Epithelial cell of esophagus (primary cell): ENCODE measurements at places on chromosomes 5 and 9.

DNA sequence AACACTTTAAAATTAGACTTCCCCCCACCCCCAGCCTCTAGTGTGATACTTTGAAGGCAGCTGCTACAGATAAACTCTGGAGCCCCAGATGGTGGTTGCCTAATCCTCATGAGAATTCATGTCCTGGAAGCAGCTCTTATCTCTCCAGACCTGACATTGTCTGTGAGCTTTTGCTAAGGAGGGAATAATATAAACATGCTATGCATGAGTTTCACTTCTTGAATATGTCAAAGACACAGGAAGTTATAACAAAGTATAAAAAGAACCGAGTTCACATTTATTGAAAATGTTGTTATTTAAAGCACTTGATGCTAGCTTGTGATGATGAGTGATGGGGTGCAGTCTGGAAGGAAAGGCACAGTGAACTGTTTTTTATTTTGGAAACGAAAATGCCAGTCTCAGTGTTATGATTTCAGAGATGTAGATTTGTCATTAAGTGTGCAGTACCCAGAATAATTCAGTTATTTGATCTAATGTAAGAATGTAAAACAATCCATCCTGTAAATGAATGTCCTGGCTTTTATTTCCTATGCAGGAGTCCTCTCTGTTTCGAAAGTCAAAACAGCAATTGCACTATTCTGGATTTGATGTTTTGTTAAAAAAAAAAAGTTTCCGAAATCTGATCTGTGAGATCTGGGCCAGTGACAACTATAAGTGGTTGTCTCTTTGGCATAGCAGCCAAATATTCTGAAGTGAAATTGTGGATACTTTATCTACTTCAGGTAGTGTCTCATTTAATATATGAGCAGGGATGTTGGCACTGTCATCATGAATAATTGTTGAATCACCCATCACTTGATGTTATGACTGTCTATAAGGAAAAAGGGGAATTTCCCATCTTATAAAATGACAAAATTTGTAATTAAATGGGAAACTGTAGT, 77.0 kb downstream of the ZCCHC7 start:
- peak; percentile 76 for DNase-seq

- DNase-seq: peak; percentile 99
Measured at GRCh38 chr5:82405618-82406204, 127.6 kb upstream of the RPS23 start.

GRCh38 chr9:69155341-69156030, 18.6 kb upstream of the TJP2 start:
- peak; percentile 83 for DNase-seq

DNA sequence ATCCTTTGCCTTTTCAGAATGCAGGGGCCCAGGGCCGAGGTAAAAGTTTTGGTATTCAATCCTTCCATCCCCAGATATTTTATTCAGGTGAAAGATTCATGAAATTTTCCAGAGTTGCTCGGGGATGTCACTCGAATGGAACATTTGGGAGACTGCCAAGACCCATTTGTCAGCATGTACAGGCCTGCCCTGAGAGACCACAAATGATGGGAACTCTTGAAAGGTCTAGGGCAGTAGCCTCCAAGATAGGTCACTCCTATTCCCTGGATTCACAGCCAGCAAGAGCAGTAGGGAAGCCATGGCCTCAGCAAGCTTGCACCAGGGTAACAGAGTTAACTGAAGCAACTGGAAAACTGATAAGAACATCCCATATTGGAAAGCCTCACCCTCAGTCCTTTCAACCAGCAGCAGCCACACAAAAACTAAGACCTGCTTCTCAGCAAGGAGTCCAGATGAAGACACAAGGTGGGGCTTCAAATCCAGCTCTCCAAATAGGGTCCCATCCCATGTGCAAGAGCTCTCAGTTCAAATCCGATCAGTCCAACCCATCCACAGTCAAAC, 12.5 kb downstream of the CARD6 start:
- DNase-seq: peak; percentile 39

- no peak for DNase-seq
Measured at GRCh38 chr5:146644831-146645230, 128.8 kb upstream of the GPR151 start.

GRCh38 chr5:82564963-82565362, 286.8 kb upstream of the RPS23 start:
- DNase-seq: peak; percentile 24

- no peak for DNase-seq
Measured at GRCh38 chr9:5764130-5764868, 68.6 kb downstream of the ERMP1 start.

DNA sequence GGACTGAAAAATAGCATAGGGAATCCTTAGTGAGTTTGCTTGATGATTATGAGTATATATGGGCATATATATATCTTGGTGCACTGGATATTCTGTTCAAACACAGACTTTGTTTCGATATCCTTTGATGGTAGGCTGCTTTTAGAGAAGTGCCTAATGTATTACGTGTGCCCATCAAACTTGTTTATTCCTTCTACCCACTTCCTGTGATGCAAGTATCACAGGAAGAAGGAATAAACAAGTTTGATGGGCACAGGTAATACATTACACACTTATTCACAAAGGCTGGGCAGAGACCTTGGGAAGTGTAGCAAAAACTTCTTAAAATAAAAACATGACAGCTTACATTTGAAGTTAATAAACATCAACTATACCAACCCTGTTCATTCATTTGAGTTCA, 364.2 kb downstream of the CHSY3 start:
- peak; percentile 46 for DNase-seq

GRCh38 chr5:103923616-103924168, 361.1 kb upstream of the NUDT12 start:
- no peak for DNase-seq

- no peak for DNase-seq
Measured at GRCh38 chr5:34998058-34998789, 49.5 kb downstream of the AGXT2 start.

GRCh38 chr9:133761641-133762248, 23.6 kb upstream of the SARDH start:
- DNase-seq: no peak

DNA sequence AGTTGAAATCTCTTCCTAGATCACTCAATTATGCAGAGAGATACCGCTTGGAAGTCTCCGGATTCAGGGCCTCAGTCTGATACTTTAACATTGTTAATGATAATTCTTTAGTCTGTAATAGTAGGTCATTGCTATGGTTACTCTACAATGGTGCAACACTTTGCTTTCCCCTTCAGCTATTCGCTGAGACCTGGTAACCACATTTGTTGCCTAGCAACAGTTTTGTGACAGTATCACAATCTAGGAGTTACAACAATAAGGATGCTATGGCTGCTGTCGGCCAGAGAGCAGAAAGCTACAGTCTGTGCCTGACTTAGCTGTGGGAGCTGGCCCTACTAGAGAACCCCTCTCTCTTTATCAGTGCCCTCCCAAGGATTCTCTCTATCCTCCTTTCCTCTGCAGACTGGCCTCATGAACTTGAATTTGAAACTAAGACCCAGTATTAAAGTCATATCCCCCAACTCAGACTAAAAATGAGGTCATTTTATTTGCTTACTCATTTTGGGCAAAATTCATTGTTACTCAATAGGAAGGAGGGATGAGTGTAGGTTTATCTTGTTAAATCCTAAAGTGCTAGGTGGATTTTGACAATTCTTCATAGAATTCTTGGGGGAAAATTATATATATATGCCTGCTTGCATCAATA, 39.3 kb downstream of the NR2F1 start:
- DNase-seq: peak; percentile 19

DNA sequence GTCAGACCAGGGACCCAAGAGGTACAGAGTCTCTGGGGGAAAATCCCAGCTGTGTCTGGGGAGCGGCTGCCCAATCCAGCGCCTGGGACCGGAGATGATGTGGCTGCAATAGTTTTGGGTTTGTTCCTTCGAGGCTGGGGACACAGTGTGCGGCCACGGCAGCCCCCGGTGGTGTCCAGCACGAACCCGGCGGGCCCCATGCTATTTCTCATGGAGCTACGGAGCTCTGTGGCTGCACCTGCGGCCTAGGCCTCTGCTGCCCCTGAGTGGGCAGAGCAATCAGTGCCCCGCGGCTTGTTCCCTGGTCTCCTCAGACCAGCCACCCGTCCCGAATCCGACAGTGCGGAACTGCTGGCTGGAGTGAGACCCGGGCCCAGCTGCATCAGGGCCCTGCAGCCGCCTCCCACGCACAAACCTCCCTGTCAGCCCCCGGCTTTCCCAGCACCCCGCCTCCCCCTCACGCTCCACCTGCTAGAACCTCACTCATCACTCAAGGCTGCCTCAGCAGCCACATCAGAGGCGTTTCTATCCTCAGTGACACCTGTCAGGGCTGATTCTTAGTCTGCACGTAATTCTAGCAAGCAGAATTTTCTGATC, 29.0 kb downstream of the SARDH start:
- no peak for DNase-seq

DNA sequence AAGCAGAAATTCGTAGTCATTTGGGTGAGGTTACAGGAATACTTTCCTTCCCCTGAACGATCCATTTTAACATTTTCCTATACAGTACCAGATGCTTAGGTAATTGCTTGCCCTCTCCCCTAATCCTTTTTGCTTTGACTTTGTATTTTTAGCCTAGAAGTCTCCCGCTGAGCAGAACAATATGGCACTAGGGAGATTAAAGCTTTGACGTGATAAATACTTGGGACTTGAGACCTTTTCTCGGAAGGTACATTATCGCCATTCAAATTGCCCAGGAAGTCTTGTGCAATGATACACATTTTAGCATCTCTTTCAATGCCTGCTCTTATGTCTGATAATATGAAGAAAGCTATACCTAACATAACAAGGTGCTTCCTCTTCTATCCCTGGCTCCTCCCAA, 22.9 kb upstream of the SPATA31C2 start:
- DNase-seq: no peak

DNA sequence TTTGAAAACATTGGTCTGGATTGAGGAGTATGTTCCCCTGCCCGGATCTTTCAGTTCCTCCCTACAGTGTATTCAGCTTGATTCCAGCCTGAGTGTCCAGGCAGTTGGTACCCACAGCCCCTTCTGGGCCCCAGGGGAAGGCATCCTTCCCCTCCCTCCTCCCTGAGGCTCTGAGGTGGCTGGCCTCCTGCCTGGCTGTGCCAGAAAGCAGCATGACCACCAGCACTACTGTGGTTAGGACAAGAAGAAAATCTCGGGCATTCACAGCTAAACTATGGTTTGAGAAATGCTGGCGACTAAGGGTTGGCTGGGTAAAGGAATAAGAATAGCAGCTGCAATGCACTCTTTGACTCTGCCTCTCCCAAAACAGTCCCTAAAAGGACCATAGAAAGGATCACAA, 84.6 kb upstream of the LIFR start:
- no peak for DNase-seq

- DNase-seq: no peak
Measured at GRCh38 chr9:134758949-134759607, 117.5 kb downstream of the COL5A1 start.

GRCh38 chr9:107732781-107733522, 243.4 kb upstream of the KLF4 start:
- peak; percentile 65 for DNase-seq

GRCh38 chr9:93656426-93657239, 80.2 kb downstream of the PHF2 start:
- DNase-seq: no peak

DNA sequence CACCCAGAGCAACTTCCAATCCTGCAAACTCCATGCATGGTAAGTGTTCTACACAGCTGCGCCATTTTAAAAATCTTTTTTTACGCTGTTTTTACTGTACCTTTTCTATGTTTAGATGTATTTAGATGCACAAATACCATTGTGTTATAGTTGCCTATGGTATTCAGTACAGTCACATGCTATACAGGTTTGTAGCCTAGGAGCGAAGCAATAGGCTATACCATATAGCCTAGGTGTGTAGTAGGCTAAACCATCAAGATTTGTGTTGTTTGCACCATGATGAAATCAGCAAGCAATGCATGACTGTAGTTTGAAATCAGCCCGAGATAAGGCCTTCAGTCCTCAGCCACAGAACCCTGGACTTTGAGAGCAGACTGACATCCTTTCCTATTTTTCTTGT, 101.2 kb downstream of the LIX1 start:
- no peak for DNase-seq

DNA sequence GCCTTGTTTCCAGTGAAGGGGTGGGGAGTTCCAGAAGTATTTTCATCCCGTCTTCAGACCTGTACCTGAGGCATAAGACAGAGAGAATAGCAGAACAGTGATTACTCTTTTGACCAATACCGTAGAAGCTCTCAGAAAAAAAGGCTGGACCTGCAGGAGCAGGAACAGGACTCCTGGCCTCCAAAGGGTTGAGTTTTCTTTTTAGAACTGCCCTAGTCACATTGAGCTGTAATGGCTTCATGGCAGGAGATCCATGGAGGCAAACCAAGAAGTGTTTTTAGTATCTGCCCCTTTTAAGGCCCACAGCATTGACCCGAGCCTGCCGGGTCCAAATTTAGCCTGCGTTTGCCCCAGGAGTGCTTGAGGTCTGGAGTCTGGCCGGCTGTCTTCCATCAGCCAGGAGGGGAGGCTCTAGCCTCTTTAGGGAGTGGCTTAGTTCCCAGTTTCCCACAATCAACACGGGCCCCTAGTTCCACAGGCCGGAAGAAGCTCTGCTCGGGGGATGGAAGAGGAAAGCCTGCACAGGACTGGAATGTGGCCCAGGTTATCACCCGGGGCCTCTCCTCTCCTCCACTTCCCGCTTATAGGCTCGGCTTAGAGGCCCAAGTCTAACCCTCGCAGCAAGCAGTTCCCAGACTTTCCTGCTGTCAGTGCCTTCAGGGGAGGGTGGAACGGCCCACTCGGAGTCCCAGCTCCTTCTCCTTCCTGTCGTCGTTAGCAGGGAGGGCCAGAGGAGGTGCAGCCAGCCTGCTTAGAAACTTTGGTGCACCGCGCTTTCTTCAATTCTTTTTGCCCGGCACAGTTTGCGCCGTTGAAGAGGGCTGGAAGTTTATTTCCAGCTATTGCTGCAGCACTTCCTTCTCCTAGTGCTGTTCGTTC, 80.7 kb downstream of the C9orf152 start:
- DNase-seq: no peak

GRCh38 chr5:121862801-121863200, 11.1 kb downstream of the FTMT start:
- no peak for DNase-seq

DNA sequence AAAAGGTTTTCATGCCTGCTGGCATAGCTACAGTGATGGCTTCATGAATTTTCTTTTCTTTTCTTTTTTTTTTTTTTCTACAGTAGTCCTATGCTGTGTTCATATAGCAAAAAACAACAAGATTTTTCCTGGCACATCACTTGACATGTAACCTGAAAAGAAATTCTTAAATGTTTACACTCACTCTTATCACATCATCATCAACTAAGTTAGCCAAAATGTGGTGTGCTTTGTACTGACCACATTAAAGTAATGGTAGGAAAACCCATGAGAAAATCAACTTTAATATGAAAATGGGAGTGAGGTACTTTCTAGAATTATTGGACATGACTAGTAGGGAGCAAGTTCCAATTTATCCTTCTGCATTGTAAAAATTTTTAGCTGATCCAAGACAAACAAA, 146.7 kb downstream of the SSBP2 start:
- DNase-seq: no peak

DNA sequence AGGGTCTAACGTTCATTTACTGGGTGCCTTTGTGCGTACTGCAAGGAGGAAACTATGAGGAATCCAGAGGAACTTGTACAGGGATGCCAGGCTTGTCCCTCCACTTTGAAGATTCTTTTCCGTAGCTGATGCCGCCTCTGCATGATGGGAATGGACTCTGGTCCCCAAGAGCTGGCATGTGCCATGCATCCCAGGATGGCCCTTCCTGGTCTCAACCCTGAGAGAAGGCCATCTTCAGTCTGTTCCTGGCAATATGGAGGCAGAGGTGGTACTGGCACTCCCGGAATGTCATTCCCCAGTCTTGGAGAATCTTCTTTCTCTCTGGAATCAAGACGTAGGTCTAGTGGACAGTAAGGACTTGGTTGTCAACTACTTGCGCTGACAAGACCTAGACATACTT, 61.5 kb downstream of the BASP1 start:
- DNase-seq: no peak
